Stimulated activated CD4-positive, alpha-beta T cell treated with anti-CD3 and anti-CD28 coated beads, Interleukin-1b, Interleukin-23, amount 100 ng/mL, for 1 hour (primary cell): ENCODE measurements at places on chromosomes 1 and 21.

GRCh38 chr1:12232221-12232620 is 2.4 kb downstream of the VPS13D start:
- DNase-seq: no peak

- no peak for DNase-seq
These were observed 600 bp downstream of the ASTN1 start for GRCh38 chr1:177163844-177164379.

DNA sequence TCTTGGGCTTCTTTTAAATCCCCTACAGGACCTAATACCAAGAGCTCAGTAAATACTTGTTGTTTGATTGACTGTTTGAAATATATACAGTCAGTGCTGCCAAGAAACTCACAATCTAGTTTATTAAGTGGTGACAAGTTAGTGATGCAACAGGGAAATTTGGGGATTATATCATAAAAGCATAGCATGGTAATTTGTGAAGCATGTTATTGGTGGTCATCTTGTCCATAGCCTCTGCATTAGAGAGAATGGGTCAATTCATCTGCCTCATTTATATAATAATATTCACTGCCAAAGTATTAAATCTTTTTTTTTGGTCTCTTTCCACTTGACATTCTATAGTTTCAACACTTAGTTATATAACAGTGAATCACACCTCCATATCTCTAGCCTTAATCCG is 138.2 kb upstream of the SPAG17 start:
- no peak for DNase-seq

DNA sequence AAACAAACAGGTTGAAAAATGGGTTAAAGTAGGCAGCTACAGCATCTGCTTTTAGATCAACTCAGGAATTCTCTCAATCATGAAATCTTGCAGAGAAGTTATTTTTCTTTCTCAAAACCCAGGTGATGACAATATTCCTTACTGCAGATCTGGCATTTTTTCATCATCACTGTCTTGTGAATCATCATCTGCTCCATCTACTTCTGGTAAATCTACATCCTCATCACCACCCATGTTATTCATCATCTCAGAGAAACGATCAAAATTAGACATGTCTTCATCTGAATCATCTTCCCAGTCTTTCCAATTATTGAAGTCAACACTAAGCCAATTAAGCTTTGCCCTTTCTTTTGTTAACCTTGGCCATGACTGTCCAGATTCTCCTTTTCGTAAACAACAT is 21.8 kb downstream of the GBP2 start:
- DNase-seq: no peak

GRCh38 chr1:178870944-178871343 is at the start of gene ANGPTL1:
TSS of gene ANGPTL1 (minus strand) at chr1:178871077. CDS start at chr1:178865776, 5,301 bp downstream.
- DNase-seq: no peak

DNA sequence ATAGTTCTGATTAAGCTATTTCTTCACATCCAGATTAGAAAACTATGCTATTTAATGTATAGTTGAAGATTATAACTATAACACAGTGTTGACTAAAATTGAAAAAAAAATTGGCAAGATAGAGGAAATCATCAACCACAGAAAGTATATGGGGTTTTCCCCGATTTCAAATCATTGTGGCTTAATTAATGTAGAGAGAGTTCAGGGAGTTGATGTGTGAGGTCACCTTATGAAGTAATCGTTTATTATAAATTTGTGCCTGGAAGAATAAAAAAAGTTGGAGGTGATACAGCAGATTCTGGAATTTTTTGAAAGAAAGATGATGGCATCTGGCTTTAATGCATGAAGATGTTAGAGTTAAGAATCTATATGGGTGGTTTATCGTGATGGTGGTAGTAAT is 84.3 kb downstream of the PTGS2 start:
- no peak for DNase-seq

DNA sequence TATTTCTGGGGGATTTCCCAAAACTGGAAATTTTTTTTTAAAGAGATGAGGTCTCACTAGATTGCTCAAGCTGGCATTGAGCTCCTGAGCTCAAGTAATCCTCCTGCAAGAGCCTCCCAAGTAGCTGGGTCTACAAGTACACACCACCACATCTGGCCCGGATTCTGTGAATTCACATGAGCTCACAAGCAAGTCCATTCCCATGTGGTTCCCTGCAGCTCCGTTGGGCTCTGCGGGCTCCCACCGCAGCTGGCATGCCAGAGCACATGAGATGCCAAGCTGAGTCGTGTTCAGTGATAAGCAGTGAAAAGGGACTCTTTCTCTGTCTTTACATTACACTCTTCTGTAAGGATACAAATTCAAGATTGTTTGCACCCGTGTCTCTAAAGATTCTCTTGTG is 21.9 kb upstream of the TTF2 start:
- DNase-seq: no peak

- DNase-seq: peak; percentile 62
These were observed 6.3 kb downstream of the HAPLN2 start for GRCh38 chr1:156625436-156626078.

- DNase-seq: no peak
These were observed 108.2 kb downstream of the MRPS6 start for GRCh38 chr21:34181431-34182039.

GRCh38 chr1:53415432-53415831 is 43.8 kb upstream of the DMRTB1 start:
- no peak for DNase-seq

DNA sequence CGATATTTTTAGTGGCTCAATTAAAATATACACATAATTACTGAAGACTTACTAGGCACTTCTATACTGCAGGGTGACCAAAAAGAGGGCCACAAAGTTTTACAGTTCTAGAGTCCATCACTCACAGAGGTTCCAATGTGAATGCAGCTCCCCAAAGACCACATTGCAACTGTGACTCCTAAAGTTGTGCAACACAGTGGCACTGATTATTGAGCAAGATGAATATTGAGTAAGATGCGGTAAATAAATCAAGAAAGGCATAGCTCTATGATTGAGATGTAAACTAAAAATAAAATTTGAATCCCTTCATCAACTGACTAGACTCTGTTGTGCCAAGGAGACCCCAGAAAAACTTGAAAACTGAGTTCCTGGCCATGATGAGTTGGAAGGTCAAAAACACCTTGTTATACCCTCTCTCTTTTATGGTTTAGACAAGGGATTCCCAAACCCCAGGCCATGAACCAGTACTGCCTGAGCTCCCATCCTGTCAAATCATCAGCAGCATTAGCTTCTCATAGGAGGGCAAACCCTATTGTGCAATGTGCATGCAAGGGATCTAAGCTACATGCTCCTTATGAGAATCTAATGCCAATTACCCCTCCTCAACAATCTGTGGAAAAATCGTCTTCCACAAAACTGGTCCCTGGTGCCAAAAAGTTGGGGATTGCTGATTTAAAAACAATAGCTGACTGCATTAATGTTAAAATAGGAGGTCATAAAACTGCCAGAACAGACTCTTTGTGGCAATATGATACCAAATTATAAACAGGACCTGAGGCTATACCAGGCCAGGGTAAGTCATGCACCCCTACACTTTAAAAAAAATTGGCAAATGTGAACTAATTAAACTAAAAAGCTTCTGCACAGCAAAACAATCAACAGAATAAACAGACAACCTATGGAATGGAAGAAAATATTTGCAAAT is 94.3 kb downstream of the ADGRL4 start:
- DNase-seq: no peak

DNA sequence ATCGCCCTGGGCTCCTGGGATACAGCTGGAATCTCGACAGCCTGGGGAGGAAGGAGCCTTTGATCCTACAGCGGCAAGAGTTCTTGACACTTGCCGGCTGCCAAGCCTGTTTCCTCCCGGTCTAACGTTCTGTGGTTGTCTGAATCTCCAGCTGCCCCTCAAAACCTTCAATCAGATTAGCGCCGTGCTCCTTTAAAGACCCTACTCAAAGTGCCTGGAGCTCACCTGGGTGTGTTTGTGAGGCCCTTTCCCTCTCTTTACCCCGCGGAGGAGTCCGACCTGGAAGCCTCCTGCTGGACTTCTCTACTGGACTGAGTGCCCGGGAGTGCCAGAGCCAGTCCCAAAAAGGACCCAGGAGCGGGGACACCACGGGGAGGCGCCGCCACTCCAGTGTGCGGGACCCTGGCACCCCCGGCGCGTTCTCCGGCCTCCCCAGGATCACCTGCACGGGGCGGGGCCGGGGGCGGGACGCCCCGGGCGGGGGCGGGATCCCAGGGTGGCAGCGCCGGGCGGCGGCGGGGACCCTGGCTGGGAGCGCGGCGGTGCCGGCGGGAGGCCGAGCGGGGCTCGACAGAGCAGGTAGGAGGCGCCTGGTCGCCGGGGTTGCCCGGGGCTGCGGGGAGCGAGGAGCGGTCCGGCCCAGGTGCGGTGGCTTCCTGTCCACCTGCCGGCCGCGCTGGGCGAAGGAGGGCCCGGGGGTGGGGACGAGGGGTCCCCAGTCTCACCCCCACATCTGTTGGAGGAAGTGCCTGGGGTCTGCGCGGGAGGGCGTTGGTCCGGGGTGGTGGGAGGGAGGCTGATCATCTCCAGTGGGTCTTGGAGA is at the start of gene NCMAP:
NCMAP (plus strand) TSS at position 497 of the 823 bp plus-strand sequence. CDS start 39,344 bp downstream, outside the sequence.
- peak; percentile 30 for DNase-seq

GRCh38 chr1:3148171-3148570 is 79.2 kb downstream of the PRDM16 start:
- DNase-seq: no peak

DNA sequence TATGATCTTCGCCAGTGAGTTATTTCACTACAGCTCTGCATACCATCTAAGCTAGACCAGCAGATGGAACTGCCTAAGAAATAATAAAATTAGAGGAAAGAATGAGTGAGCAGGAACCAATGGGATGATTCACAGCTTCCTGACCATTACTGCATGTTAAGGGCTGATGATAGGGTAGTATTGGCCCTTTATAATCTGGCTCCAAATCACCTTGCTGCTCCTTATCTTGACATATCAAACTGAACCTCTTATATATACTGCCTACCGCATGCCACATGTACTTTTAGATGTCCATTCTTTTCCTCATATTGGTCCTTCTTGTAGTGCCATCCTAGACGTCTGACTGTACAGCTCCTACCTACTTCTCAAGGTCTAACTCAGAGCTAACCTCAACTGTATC is 524.4 kb downstream of the DPYD start:
- no peak for DNase-seq

DNA sequence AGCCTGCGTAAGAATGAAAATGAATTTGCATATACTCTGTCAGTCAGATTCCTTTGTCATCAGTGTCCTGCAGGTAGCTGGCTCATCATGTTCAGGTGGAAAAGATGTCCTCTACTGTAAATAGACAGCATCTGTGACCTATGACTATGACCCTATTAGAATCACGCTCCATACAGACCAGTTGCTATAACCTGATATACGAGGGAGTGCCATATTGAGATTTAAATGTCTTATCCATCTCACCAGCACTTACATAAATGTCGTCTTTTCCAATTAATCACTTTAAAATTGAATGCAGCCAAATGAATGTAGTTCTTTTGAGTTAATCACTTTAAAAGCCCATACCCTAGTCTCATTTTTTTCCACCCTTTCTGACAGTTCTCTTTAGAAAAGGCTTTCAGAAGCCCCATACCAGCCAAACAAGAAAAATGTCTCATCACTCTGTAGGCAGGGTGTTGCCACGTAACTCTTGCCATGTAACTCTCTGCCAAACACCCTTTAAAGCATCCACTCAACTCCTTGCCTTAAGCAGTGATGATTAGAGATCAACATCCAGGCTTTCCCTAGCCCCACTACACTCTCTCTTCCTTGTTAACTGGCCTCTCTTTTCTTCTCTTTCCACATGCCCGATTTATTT is 26.3 kb downstream of the DNASE2B start:
- DNase-seq: no peak

- DNase-seq: no peak
These were observed 23.7 kb downstream of the CAMK1G start for GRCh38 chr1:209607102-209607794.

DNA sequence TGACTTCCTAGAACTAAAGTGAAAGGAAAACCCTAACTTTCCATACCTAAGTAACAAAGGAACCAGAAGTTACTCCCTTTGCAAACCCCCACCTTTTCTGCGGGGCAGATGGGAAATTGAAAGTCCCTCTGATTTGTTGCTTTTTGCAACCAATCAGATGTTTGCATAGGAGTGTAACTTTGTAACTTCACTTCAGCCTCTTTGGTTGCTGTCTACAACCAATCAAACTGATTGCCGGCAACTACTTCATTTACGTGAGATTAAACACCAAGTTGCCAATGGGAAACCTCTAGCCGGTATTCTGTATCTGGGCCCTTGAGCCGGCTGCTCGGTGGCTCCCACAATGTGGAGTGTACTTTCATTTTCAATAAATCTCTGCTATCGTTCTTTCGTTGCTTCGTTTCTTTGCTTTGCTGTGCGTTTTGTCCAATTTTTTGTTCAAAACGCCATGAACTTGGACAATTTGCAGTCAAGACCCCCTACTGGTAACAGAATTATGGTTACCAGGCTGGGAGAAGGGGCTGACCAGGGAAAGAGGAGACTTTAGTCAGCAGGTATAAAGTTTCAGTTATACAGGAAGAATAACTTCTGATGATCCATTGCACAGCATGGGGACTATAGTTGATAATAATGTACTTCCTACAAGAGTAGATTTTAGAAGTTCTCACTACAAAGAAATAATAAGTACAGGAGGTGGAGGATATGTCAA is 69.2 kb upstream of the RGS2 start:
- no peak for DNase-seq

- DNase-seq: no peak
These were observed 32.6 kb downstream of the NMNAT2 start for GRCh38 chr1:183385340-183386144.
